ENCODE measurements at places on chromosomes 13 and 19.

- DNase-seq: no peak
Measured at GRCh38 chr13:110592665-110593064, 22.7 kb upstream of the NAXD start.

DNA sequence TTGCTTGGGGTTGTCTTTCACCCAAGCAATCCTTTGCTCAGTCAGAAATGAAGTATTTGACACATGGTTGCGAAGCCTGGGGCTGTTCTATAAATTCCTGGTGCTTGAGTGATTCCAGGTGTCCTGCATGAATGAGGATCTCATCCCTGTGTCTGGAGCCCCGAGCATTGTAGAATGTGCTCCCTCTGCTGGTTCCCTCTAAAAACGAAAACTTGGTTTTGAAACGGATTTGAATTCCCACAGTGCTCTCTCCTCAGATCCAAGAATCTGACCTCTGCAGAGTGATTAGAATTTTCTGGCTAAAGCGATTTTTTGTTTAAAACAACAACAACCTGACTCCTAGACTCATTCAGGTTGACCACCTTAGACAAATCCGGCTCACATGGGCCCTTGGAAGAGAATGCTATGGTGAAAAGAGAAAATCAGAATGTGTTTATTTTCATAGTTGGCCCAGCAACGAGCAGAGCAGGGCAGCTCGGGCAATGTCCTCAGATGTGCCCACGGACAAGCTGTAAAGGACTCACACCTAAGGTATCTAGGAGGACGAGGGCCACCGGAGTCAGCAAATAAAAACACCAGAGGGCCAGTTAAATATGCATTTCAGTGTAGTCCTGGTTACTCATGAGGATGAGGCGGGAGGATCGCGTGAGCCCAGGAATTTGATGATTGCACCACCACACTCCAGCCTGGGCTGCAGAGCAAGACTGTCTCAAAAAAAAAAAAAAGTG, 8.7 kb upstream of the ATP12A start:
- DNase-seq: no peak

DNA sequence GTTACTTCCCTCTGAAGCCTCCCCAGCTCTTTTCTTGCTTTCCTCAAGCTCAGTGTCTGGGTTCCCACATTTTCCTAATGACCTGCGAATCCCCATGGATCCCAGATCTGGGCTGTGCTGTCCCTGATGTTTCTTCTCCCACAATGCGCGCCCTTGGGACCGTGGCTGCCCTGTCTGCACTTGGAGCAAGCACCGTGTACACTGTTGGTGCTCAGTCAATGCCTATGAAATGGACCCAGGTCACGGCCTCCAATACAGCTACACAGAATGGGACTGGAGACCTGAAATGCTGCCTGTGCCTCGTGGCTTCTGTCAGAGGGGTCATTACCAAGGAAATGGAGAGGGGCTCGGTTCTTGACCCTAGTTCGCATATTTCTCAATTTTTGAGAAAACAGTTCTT, 160.1 kb upstream of the SOX1 start:
- DNase-seq: no peak

DNA sequence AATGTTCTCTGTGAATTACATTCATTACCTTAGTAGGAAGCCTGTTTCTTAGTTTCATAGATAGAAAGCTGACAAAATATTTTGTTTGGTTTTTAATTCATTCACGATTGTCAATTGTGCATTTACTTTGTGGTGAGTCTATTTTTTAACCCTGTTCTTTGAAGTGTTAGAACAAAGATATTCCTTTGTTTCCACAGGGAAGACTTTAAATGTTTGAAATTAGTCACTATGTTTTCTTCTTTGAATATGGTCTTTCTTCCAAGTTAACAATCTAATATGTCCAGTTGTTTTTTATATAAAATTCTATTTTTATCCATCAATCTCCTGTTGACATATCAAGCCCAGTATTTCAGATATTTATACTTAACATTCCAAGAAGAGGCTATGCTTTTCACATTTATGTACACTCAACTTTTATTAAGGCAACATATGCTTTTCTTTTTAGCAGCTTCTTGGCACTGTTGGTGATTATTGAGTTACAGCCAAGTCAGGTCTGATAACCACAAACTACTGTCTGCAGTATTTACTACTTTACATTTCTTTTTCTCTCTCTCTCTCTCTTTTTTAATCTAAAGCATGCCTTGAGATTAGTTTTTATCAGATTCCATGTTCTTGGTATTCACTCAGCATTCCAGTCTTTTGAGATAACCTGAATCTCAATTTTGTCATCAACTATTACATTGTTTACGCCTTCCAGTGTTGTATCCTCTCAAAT, 812.8 kb upstream of the SLC10A2 start:
- DNase-seq: no peak

GRCh38 chr13:94192431-94192975, 287.0 kb downstream of the DCT start:
- peak; percentile 34 for DNase-seq

Measured in nephron progenitor cell (in vitro differentiated cells).